ENCODE measurements at places on chromosomes 11 and 22. TPM values are rescaled to one million over a fixed set of nuclear protein-coding genes. Genes with fewer than 3 reads are reported as not detected.
A peak's percentile ranks its signal among the peaks of the same experiment; 100 is the strongest.

DNA sequence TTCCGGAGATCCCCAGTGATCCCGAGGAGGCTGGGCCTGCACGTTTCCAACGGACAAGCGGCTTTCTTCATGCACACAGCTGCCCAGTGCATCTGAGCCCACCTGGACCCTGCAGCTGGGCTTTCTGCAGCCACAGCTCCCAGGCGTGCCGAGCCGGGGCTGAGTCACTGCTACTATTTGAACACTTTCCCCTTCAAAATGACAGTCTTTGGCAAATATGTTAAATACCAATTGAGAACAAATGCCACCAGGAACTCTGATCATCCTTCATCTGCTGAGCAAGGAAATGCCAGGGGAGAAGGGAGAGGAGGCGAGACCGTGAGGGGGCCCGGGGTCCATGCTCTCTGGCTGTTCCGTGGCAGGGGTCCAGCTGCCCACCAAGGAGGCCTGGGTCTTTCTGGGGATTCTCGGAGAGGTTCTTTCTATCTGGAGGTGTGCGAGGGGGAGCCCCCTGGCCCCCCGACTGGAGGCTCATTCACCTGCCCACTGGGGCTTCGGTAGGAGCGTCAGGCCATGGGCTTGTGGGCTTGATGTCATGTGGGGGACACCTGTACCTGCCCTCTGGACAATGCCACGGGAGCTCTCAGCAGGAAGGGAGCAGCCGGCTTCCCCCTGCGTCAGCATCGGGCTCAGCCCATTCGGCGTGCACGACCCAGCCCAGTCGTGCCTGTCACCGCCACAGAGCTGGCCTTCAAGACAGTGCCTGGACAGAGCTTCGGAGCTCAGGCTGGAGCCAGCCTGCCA is 159.6 kb downstream of the CTTN start:
- DNase-seq: no peak
- no peaks in the 10 kb centered on the region for H3K36me3 ChIP-seq
- no peaks in the 10 kb centered on the region for H3K4me1 ChIP-seq
- no peaks in the 10 kb centered on the region for H3K27me3 ChIP-seq
- no peak overlapping the region for H3K4me3 ChIP-seq

GRCh38 chr11:60942219-60942618 is 9.8 kb downstream of the SLC15A3 start:
- no peaks in the 10 kb centered on the region for H3K27me3 ChIP-seq
- H3K36me3 ChIP-seq: no peaks in the 10 kb centered on the region
- H3K4me3 ChIP-seq: no peak overlapping the region

DNA sequence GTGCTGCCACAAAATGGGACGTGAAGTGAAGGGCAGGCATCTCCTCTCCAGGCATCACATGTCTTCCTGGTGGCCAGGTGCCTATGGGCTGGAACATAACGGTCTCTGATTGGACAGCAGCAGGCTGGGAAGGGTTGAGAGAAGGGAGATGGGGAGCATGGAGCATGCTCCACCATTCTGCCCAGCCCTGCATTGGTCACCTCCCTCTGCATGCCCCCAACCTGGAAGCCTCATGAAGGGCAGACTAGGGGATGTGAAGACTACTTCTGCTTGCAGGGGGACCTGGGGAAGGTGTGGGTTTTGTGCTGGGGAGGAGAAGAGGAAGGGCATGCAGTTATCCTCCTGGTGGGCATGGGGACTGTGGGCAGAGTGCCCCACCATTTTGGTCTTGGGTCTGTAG is 782.2 kb downstream of the TBC1D22A start:
- H3K4me1 ChIP-seq: no peaks in the 10 kb centered on the region
- no peak overlapping the region for H3K27ac ChIP-seq
- H3K27me3 ChIP-seq: no peaks in the 10 kb centered on the region
- H3K4me3 ChIP-seq: no peak overlapping the region

DNA sequence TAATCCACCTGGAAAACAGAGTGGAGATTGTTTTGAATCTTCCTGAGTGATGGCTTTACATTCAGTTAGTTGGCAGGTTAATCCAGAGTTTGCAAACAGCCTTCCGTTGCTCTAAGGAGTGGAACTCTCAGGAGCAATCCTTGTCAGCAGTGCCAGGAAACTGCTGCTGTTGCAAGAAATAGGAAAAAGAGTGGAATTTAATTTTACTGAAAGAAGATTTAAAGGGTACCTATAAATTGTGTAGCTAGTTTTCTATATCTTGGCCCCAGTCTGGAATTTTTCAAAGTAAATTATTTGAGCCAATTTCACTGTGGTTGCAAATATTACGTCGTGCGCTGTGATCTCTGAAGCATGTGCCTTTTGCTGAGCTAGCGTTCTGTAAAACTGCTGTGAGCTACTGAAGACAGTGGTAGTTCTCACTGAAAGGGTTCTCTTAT is 55.5 kb upstream of the SLC5A12 start:
- no peak for DNase-seq
- no peaks in the 10 kb centered on the region for H3K4me1 ChIP-seq
- H3K27me3 ChIP-seq: no peaks in the 10 kb centered on the region
- H3K27ac ChIP-seq: no peak overlapping the region

- DNase-seq: no peak
- peaks cover 26% of the 10 kb centered on the region for H3K36me3 ChIP-seq
- H3K4me1 ChIP-seq: peaks cover 4% of the 10 kb centered on the region
- H3K27me3 ChIP-seq: no peaks in the 10 kb centered on the region
- H3K4me3 ChIP-seq: no peak overlapping the region
These were observed 31.8 kb downstream of the ARHGAP1 start for GRCh38 chr11:46668480-46669085.

- H3K27me3 ChIP-seq: no peaks in the 10 kb centered on the region
- H3K36me3 ChIP-seq: no peaks in the 10 kb centered on the region
- no peaks in the 10 kb centered on the region for H3K4me1 ChIP-seq
- no peak overlapping the region for H3K27ac ChIP-seq
These were observed 1235.7 kb downstream of the LRRC4C start for GRCh38 chr11:40223596-40224330.

- no peaks in the 10 kb centered on the region for H3K27me3 ChIP-seq
- DNase-seq: no peak
- no peak overlapping the region for H3K4me3 ChIP-seq
- no peaks in the 10 kb centered on the region for H3K36me3 ChIP-seq
These were observed 6.0 kb downstream of the CCDC157 start for GRCh38 chr22:30362651-30363281.

GRCh38 chr22:31241936-31242335 is 29.8 kb downstream of the LIMK2 start:
- H3K4me1 ChIP-seq: no peaks in the 10 kb centered on the region
- no peak overlapping the region for H3K4me3 ChIP-seq
- H3K36me3 ChIP-seq: no peaks in the 10 kb centered on the region
- H3K27me3 ChIP-seq: no peaks in the 10 kb centered on the region

GRCh38 chr11:75523811-75524664 is 1.7 kb downstream of the GDPD5 start:
- H3K27me3 ChIP-seq: no peaks in the 10 kb centered on the region
- no peak for DNase-seq
- peak overlapping the region; percentile 33 for H3K27ac ChIP-seq
- H3K4me3 ChIP-seq: peak overlapping the region; percentile 88
- no peaks in the 10 kb centered on the region for H3K36me3 ChIP-seq
- H3K4me1 ChIP-seq: peaks cover 4% of the 10 kb centered on the region

DNA sequence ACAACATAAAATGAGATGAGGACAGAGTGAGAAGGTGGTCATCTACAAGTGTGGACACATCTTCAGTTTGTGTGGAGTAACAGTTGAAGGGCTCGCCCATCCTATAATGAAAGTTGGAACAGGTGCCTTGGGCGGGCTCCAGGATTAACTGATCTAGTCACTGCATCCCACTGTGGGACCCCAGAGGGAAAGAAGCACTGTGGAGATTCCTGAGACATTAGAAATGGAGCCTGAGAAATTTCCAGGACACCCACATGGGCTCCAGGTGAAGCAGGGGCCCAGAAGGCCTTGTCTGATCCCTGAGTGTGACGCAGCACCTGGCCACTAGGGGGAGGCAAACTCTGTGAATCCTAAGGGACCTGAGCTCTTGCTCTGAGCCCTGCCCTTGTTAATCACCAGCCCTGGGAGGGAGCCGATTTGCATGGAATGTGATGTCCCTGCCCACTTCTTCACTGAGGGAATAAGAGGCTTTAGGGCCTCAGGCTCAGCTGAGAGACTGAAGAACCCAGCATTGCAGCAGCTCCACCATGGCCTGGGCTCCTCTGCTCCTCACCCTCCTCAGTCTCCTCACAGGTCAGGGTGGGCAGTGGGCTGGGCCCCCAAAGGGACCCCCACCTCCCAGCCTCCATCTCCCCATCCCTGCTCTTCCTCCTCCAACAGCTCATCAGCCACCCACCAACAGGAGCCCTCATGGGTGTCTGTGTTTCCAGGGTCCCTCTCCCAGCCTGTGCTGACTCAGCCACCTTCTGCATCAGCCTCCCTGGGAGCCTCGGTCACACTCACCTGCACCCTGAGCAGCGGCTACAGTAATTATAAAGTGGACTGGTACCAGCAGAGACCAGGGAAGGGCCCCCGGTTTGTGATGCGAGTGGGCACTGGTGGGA is 98.4 kb downstream of the VPREB1 start:
- DNase-seq: peak; percentile 91
- no peak overlapping the region for H3K27ac ChIP-seq
- H3K4me1 ChIP-seq: peaks cover 13% of the 10 kb centered on the region
- no peak overlapping the region for H3K4me3 ChIP-seq

GRCh38 chr11:79830446-79830845 is 389.6 kb upstream of the TENM4 start:
- no peak overlapping the region for H3K4me3 ChIP-seq
- H3K36me3 ChIP-seq: no peaks in the 10 kb centered on the region
- DNase-seq: no peak
- H3K27ac ChIP-seq: no peak overlapping the region
- peaks cover 11% of the 10 kb centered on the region for H3K27me3 ChIP-seq

DNA sequence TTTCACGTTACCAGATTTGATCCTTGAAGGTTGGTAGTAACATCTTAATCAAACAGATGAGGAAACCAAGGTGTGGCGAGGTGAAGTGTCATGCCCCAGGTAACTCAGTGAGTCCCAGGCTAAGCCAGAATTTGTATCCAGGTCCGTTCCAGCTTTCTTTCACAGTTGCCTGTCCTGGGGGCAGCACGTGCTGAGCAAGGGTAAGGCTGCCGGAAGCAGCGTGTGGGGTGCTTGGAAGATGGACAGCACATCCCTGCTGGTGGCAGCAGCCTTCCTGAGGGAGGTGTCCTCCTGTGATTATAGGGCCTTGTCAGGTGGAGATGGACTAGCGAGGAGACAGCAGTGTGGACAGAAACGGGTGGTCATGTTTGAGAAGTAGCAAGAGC is 50.9 kb downstream of the TRIOBP start:
- no peaks in the 10 kb centered on the region for H3K27me3 ChIP-seq
- H3K27ac ChIP-seq: peak overlapping the region; percentile 84

GRCh38 chr11:10608584-10608983 is 40.1 kb upstream of the LYVE1 start:
- no peak for DNase-seq
- no peaks in the 10 kb centered on the region for H3K27me3 ChIP-seq
- no peaks in the 10 kb centered on the region for H3K4me1 ChIP-seq
- H3K27ac ChIP-seq: no peak overlapping the region
- H3K4me3 ChIP-seq: no peak overlapping the region
- no peaks in the 10 kb centered on the region for H3K36me3 ChIP-seq

DNA sequence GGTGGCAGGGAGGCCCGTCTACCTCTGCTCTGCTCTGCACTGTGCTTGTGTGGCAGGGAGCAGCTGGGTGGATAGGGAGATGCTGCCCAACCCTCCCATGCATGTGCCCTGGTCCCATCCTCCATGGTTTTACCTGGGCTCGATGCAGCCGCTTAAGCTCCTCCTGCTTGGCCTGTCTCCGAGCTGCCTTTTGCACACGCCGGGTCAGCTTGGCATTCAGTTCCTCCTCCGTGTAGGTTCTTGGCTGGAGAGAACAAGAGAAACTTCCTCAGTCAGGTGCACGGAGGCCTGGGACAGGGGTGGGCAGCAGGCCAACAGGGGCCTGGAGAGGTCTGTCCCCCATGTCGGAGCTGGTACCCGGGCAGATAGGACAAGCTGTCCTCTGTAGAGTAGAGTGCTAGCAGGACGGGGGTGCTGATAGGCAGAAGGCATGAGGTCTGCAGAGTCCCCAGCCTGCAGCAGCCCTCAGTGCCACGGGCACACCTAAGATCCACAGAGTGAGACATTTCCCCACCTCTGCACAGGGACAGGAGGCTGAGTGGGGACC is 36.4 kb upstream of the BID start:
- no peak for DNase-seq
- no peaks in the 10 kb centered on the region for H3K4me1 ChIP-seq
- no peaks in the 10 kb centered on the region for H3K27me3 ChIP-seq
- H3K4me3 ChIP-seq: no peak overlapping the region
- no peaks in the 10 kb centered on the region for H3K36me3 ChIP-seq

DNA sequence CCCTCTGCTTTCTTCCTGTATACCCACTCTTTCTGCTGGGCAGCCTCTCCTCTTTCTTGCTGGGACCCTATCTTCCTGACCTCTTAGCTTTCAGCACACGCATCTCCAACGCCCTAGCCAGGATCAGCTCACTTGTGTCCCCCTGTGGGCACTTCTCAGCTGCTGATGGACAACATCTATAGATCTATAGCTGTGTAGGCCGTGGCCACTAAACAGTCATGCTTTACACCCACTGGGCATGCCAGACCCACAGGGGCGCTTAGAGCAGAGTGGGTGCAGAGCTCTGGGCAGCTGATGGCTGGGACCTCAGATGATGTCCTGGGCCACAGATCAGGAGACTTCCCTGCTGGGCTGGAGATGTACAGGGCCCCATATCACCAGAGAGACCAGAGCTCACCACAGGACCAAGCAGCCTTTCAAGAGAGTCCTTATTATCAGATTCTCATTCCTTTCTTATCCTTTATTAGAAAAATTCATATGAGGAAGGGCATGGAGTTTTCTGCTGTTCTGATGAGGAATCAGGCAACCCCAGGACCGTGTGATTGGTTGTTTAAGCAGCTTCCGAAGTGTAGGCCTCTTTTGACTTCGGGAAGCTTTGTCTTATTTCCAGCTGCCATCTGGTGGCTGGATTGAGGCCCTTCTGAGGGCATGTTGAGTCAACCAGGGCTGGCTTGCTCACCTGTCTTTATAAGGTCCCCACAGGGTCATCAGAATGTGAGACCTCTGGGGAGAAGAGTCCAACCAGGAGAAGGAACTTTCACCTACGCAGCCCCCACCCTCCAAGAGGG is 60.5 kb downstream of the OSBP2 start:
- H3K36me3 ChIP-seq: no peaks in the 10 kb centered on the region
- H3K4me3 ChIP-seq: no peak overlapping the region
- no peak overlapping the region for H3K27ac ChIP-seq
- no peak for DNase-seq

DNA sequence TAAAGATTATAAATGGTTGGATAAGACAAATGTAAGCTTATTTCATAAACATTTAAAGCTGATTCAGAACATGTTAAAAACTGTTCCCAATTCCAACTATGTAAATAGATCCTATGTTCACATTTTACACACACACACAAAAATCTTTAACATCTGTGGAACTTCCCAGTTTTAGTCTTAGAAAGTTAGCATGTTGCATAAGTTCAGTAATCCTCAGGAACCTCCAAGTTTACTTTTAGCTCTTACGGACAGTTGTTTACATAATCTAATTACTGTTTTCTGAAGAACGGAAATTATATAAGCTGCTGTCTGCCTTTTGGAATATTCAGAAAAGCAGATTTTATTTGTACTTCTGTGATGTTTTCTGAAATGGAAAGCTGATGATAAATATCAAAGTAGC is 53.3 kb downstream of the PANX1 start:
- no peaks in the 10 kb centered on the region for H3K36me3 ChIP-seq
- H3K4me3 ChIP-seq: no peak overlapping the region
- H3K27ac ChIP-seq: no peak overlapping the region
- no peaks in the 10 kb centered on the region for H3K27me3 ChIP-seq

The SLC22A6 gene
- total RNA-seq: not detected

The NXPE1 gene
- not detected for total RNA-seq

The CARD16 gene
- total RNA-seq: 4.2 TPM

The CHEK1 gene
- total RNA-seq: 1.1 TPM

The ARHGAP42 gene
- 4.9 TPM for total RNA-seq

The LINC01488 gene
- not detected for total RNA-seq

The RNASEH2C gene
- total RNA-seq: 29.3 TPM

The TMPRSS13 gene
- 1.7 TPM for total RNA-seq

The SLC37A2 gene
- 0.32 TPM for total RNA-seq

Data from pancreas (tissue), 10 donors.